ENCODE measurements at places on chromosomes 13 and 19.
A peak's percentile ranks its signal among the peaks of the same experiment; 100 is the strongest.

DNA sequence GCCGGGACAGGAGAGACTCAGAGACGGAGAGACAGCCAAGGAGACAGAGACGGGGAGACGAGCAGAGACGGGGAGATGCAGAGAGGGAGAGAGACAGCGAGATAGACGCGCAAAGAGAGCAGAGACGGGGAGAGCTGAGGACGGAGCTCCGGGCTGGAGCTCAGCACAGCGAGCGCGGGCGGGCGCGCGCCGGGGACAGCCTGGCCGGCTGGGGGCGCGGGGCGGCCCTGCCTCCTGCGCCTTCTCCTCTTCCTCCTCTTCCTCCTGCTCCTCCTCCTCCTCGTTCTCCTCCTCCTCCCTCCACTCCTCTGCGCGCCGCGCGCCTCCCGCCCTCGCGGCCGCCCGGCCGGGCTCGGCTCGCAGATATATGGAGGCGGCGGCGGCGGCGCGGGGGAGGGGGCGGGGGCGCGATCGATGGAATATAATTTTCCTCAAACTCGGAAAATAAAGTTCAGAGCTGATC is at the start of gene ERFL:
ERFL (minus strand) TSS at position 229 of the 463 bp plus-strand sequence. CDS start 15,530 bp downstream, outside the sequence.
- peak; percentile 52 for DNase-seq

DNA sequence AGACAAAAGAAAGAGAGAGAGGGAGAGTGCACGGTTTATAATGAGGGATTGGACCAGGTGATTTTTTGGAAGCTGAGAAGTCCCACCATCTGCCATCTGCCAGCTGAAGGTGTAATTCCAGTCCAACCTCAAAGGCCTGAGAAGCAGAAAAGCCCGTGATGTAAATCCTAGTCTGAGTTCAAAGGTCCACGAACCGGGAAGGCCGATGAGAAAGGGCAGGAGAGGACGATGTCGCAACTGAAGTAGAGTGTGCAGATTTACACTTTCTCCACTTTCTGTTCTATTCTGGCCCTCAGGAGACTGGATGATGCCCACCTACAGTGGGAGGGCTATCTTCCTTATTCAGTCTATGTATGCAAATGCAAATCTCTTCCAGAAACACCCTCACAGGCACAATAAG is 500.0 kb downstream of the DIAPH3 start:
- DNase-seq, result no peak

- DNase-seq, result no peak
These were observed 139.2 kb downstream of the TNFSF13B start for GRCh38 chr13:108408672-108409071.

DNA sequence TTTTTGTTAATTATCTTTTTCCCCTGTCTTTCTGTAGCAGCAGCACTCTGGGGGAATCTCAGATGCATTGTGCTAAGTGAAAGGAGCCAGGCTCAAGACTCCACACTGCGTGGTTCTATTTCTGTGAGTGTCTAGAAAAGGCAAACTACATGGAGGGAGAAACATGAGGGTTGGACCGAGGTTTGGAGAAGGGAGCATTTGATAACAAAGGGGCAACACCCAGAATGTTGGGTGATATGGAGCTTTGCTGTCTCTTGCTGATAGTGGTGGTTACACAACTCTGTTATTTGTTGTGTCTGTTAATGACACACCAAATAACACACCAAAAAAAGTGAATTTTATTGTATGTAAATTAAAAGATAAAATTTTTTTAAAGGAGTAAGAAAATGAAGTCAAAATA is 107.8 kb downstream of the COL4A2 start:
- DNase-seq, result no peak

DNA sequence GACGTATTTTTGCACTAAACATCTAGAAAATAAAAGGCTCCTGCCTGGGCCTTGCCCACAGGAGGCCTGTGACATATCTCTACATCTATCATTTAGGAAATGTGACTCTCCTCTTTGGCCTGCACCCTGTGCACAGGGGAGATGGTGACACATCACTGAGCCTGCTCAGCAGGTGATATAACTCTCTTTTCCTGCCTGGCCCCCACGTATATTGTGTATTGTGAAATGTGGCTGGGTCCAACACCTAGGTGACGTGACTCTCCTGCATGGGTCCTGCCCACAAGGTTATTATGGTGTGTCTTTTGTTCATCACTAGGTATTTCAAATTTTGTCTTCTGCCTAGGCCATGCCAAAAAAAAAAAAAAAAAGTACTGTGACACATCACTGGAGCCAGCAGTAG is 61.4 kb upstream of the ZNF724 start:
- DNase-seq, result no peak

GRCh38 chr13:62206165-62206564 is 790.5 kb upstream of the PCDH20 start:
- no peak for DNase-seq

GRCh38 chr19:48511321-48511731 is 309 bp downstream of the LMTK3 start:
- no peak for DNase-seq

DNA sequence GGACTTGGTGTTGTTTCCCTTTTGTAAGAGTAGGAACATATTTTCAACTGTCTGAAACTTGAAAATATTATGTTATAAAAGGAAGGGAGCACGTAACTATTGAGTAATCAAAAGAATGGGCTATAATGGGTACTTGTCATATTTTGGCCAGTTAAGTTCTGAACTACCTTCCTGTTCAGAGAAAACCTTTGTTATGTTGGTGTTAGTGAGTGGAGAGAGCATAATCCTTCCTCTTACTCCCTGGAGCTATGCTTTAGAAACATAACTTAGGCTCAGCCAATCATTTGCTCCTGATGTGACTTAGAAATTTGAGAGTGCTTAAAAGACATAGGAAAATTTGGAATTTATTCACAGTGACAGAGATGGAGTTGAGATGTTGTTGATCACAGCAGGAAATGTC is 482.5 kb upstream of the SPRY2 start:
- DNase-seq, result no peak

- DNase-seq, result no peak
These were observed 7.0 kb upstream of the HSPH1 start for GRCh38 chr13:31168736-31169135.

DNA sequence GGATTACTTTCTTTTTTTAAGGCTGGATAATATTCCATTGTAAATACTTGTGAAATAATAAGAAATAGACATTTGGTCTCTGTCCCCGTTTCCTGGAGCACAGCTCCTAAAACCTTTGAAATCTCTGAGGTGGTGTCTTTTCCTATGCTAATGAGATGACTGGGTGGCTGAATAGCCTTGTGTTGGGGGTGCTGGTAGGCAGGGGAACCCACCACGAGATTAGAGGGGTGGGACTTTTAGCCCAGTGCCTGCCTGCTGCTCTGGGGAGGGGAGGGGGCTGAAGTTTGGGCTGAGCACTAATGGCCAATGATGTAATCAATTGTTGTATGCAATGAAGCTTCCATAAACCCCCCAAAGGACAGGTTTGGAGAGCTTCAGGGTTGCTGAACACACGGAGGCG is 175.7 kb downstream of the FGF9 start:
- DNase-seq, result no peak

DNA sequence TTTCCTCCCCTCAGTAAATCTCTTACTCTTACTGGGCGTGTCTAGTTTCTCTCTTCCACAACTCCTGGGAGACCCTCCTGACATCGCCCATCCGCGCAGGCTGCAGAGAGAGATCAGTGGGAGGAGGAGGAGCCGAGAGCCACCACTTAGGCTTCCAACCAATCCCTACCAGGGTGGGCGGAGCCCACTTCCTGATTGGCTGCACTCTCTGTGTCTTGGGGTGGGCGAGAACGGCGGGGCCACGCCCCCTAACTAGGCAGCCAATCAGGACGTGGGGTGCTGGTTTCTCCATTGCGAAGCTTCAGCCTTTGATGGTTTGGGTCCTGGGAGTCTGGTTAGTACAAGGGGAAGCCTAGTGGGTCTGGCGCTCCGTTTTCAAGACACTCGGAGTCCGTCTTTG is at the start of gene PMIS2:
PMIS2 (plus strand) TSS at position 326 of the 400 bp plus-strand sequence. CDS start 87 bp downstream, outside the sequence.
- DNase-seq, result no peak

GRCh38 chr19:18785179-18786124 is 5.7 kb downstream of the COMP start:
- peak; percentile 70 for DNase-seq
